Muscle of leg (tissue), 16 donors: ENCODE measurements at places on chromosomes 11 and 22.

DNA sequence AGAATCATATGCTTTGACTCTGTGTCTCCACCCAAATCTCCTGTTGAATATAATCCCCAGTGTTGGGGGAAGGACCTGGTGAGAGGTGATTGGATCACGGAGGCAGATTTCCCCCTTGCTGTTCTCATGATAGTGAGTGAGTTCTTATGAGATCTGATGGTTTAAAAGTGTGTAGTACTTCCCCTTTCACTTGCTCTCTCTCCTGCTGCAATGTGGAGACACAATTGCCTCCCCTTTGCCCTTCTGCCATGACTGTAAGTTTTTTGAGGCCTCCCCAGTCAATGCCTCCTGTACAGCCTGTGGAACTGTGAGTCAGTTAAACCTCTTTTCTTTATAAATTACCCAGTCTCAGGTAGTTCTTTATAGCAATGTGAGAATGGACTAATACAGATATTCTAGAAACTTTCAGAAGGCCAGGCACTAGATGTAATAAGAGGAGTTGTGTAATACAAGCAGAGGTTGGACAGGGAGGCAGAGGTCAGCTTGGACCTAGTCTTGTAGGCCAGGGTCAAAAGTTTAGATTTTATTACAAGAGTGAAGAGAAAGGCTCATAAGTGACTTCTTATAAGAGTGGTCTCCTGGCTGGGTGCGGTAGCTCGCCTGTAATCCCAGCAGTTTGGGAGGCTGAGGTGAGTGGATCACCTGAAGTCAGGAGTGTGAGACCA lies 9.3 kb upstream of the SERPING1 start:
- no peak for DNase-seq

DNA sequence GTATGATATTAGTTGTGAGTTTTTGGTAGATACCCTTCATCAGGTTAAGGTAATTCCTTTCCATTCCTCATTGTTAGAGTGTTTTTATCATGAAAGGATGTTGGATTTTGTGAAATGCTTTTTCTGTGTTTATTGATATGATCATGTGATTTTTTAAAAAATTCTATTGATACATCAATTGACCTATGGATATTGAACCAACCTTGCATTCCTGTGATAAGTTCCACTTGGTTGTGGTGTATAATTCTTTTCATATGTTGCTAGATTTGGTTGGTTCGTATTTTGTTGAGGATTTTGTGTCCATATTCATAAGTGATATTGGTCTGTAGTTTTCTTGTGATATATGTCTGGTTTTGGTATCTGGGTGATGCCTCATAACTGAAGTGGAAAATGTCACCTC lies 6.7 kb downstream of the ANKRD13D start:
- no peak for DNase-seq

- no peak for DNase-seq
Measured at GRCh38 chr11:119741369-119742262, 12.6 kb upstream of the NECTIN1 start.

- no peak for DNase-seq
Measured at GRCh38 chr11:63155794-63156193, 11.8 kb upstream of the SLC22A24 start.

- DNase-seq = peak; percentile 73
Measured at GRCh38 chr11:130418756-130419155, 9.7 kb downstream of the ADAMTS8 start.

- peak; percentile 98 for DNase-seq
Measured at GRCh38 chr11:8871171-8871775, 39.7 kb upstream of the AKIP1 start.

- DNase-seq = no peak
Measured at GRCh38 chr11:35938231-35938630, 5.6 kb upstream of the LDLRAD3 start.

DNA sequence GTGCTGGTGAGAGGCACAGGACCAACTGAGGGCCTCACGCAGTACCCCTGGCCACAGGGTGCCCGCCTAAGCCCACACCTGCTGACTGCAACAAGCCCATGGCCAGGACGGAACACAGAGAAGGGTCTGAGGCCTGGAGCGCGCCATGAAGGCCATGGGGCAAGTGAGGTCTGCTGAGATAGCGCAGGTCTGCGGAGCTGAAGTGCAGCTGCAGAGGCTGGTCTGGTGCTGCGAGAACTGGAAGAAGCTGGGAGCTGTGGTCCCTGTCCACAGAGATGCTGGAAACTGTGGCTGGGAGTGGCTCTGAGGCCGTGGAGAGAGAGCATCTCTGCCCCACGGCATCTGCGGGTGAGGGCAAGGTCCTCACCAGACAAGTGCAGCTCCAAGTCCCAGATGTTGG lies 8.3 kb downstream of the GALR3 start:
- DNase-seq = no peak

GRCh38 chr11:5486421-5486820 lies 2.1 kb upstream of the OR52D1 start:
- no peak for DNase-seq

- no peak for DNase-seq
Measured at GRCh38 chr11:2800655-2801531, 84.7 kb downstream of the CDKN1C start.

GRCh38 chr11:86132667-86133249 lies 63.9 kb upstream of the PICALM start:
- no peak for DNase-seq

GRCh38 chr11:19163617-19164016 lies 38.2 kb downstream of the CSRP3 start:
- no peak for DNase-seq

- peak; percentile 57 for DNase-seq
Measured at GRCh38 chr22:37664249-37665101, 6.0 kb downstream of the PDXP start.

DNA sequence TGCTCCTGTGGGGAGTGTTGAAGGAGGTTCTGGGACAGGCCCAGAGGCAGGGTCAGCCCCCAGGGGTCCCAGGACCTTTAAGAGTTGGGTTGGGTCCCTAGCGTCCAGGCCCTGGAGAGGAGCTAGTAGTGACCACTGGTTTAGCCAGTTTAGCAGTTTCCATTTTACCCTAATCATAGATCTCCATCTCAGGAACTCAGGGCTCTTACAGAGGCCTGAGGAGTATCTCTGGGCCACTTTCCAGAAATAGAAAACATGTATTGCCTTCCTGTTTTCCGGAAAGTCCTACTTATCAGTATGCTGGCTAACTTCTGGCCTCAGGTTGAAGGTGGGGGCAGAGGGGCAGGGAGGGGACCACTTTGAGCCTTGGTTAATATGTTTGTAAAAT lies 13.5 kb downstream of the NCF4 start:
- no peak for DNase-seq

DNA sequence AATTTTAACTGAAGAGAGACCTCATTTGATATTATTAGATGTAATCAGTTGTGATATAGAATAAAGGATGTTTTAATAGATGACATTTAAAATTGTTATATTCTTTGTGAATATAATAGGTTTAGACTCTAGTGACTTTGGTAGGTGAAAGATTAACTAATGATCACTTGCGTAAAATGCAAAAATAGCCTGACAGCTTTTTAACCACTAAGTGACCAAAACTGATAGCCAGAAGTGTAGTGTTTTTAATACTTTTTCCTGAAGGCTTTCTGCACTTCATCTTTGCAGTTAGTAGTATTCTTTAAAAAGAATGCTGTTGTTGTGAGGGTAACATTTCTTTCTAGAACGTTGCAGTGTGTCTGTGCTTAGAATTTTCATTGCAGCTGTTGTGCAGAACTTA lies 5.1 kb downstream of the CAPRIN1 start:
- DNase-seq = no peak

DNA sequence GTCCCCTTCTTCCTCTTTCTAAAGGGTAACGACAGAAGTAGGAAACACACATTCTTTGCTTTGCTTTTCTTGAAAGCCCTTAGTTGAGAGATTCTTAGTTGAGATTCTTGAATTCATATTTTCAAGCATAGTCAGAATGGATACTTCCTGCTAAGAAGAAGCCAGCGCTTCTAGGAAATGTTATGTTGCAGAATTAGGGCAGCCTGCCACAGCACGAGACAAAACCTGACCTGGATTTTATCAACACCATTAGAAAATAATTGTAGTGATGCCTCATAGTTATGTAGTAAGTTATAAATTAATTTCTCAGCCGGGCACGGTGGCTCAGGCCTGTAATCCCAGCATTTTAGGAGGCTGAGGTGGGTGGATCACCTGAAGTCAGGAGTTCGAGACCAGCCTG lies 37.9 kb upstream of the NUP160 start:
- peak; percentile 93 for DNase-seq
